GM12878 (cell line): ENCODE measurements at places on chromosomes 16 and 17. TPM values are rescaled to one million over a fixed set of nuclear protein-coding genes. Genes with fewer than 3 reads are reported as not detected.

DNA sequence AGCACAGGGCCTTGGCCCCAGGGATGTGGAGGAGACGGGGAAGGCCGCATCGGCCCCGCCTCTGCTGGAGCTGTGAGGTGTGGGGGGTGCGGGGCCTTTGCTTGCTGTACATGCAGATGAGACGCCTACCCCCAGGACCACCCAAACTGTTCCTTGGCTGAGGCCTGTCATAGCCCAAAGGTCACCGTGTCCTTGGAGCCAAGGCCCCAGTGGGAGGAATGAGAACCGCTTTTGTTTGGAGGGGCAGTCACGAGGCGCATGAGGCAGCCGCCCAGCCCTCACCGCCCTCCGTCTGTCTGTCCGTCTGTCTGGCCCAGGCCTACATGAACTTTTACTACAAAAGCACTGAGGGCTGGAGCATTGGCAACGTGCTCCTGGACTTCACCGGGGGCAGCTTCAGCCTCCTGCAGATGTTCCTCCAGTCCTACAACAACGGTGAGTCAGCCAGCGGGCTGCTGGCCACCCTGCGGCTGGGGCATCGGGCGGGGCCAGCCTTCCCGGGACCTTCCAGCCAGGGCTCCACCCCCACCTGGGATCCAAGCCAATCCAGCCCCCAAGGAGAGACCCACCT is 8.8 kb downstream of the TAX1BP3 start:
- no peak for DNase-seq

Gene OR3A3
- total RNA-seq = not detected in 2 replicates

- no peak for DNase-seq
Measured at GRCh38 chr17:72691586-72691985, 400.9 kb downstream of the SLC39A11 start.

Gene VMO1
- 0.93 TPM in 1 of 2 replicates, not detected in the other for total RNA-seq

DNA sequence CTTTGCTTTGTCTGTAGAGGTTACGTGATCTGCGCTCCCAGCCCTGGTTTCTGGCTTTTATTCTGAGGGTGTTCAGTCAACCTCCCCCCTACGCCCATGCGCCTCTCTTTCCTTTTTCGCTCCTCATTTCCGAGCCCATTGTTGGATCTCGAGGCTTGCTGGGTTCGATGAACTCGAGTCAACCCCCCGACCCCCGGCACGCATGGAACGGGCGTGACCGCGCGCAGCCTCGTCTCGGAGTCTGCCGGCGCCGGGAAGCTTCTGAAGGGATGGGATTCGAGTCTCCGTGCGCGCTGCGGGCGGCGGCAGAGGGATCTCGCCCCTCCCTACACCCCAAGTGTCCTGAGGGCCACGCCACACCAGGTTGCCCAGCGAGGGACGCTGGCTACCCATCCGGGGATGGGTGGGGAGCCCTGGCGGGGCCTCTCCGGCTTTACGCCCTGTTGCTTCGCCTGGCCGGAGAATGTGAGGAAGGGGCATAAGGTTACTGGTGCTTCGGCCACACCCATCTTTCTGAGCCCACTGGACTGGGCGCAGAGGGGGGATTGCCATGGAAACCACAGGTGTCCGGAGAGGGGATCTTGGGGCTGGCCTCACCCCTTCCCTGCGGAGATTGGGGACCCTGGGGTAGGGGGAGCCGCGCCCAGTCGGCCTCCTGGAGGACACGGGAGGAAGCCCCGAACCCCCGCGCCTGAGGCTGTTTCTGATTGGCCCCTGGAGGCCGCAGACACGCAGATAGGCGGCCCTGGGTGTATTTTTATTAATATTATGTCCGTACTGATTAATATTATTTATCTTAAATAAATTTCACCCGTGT is 1.8 kb downstream of the MAPT start:
- DNase-seq = no peak

DNA sequence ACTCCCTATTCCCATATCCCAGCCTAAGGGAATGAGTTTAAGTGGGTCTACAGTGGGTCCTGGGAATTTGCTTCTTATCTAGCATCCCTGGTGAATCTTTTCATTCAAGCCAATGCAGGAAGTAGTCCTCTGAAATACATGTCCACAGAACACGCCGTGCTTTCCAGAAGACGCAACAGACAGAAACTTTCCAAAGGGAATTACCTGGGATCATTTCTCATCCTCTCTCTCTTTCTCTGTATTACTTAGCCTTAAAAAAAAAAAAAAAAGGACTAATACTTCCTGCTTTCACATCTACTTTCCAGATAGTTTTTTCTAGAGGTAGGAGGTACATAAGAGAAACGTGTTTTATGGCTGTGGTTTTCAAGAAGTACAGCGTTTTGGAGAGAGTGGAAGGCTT is 499.0 kb downstream of the MAF start:
- no peak for DNase-seq

- no peak for DNase-seq
Measured at GRCh38 chr16:86635176-86635876, 57.0 kb downstream of the FOXL1 start.

Gene TBX2
- total RNA-seq = 0.11 and 0.13 TPM in 2 replicates

DNA sequence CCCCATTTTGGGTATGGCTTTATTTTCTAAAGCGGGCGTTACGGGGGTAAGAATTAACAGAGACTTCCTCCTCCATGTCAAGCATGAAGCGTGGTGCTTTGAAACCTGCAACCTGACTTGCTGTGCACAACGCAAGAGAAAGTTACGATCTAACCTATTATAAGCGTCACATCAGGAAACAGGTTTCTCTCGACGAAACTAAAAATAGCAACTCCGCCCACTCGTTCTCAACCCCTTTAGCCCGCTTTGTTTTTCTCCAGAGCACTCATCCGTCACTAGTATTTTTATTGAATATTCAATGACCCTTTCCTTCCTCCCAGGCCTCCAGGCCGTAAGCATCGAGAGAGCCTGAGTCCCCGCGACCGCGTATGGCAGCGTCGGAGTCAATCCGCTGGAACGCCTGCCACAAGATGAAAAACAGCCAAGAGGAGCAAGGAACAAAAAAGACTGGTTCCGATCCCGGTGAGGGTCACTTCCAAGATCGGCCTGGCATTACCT is 555 bp downstream of the NUP88 start:
- peak; percentile 84 for DNase-seq

Gene C16orf92
- not detected in 2 replicates for total RNA-seq

DNA sequence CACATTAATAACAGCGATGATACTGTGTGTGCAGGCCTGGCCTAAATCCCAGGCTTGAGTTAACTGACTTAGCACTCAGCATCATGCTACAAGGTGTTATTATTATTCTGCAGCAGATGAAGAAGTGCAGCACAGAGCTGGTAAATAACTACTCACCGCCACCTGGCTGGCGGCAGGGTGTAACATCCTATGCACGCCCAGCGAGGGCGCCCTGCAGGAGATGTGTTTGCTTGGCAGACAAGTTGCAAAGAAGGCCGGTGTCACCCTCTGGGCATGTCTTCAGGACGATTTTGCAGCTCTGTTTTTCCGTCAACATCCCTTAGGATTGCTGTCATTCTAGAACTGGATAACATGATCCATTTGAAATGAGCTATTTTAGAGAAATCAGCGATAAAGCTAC is 30.1 kb downstream of the DNAH9 start:
- no peak for DNase-seq
